ENCODE measurements at places on chromosomes 5 and 9.

- peak; percentile 14 for DNase-seq
Measured at GRCh38 chr5:81006947-81007636, 46.9 kb downstream of the RASGRF2 start.

DNA sequence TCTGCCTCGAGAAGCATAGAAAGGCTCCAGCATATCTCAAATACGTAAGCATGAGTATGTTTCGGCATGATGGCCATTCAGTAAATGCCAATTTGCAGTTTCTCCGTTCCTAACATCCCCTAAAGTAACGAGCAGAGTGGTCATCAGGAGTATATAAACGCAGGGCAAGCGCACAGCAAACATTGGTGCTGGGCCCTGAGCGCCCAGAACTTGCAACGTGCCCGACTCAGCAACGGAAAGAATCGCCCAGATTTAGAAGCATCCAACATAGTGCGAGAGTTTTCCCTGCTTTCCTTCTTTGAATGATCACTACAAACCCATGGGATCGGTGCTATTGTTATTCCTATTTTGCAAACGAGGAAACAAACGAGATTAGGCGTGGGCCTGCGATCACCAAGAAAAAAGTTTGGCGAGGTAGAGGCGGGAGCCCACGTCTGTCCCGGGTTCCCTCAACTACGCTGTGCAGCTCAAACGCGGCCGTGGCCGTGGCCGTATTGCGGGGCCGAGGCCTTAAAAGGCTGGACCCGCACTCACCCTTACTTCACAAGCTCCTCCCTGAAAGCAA lies 505 bp downstream of the RPS14 start:
- no peak for DNase-seq

DNA sequence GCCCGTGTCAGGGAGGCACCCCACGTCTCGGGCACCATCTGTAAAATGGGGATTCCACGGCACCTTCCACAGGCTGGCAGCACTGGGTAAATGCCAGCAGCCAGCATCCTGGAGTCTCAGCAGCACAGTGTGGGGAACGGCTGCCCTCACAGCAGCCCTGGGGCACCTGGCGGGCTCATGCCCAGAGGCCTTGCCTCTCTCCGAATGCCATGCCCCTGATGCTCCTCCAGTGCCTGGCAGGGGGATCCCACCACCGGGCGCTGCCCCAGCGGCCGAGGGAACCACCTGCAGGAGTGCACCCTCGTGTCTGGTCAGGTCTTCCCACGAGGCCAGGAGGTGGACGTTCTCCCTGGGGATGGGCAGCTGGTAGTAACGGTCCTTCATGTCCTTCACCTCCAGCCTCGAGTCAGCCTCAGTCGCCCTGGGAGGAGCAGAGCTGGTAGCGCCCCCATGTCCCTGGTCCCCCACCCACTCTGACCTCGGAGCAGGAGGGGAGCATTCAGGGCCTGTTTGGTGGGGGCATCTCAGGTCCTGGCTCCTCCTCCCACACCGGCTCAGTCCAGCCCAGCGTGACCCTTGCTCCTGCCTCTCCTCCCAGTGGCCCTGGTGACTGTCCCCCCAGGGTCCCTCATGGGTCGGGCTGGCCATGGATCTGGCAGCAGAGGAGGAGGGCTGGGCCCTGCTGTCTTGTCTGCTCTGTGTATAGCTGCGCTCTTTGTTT lies 49.9 kb upstream of the NRARP start:
- no peak for DNase-seq

GRCh38 chr5:116320486-116320885 lies 235.7 kb downstream of the COMMD10 start:
- DNase-seq = no peak

Measured in stimulated activated CD8-positive, alpha-beta memory T cell treated with anti-CD3 and anti-CD28 coated beads, Interleukin-2, amount 100 ng/mL, for 1 hour (primary cell).